ENCODE measurements at places on chromosomes 5 and 9. TPM values are rescaled to one million over a fixed set of nuclear protein-coding genes. Genes with fewer than 3 reads are reported as not detected.

ASS1 gene
- 5.5 TPM for total RNA-seq

FOXI1 gene
- not detected for total RNA-seq

NEUROG1 gene
- not detected for total RNA-seq

GLRA1 gene
- not detected for total RNA-seq

DRD1 gene
- total RNA-seq, result not detected

GABRA1 gene
- not detected for total RNA-seq

PCDHGA10 gene
- total RNA-seq, result 0.11 TPM

PPIP5K2 gene
- 72.4 TPM for total RNA-seq

SLC22A4 gene
- 2.2 TPM for total RNA-seq

THBS4 gene
- total RNA-seq, result 1.8 TPM

PCDHGA9 gene
- total RNA-seq, result not detected

EXD3 gene
- total RNA-seq, result 3.7 TPM

TAF1L gene
- total RNA-seq, result not detected

EIF4E1B gene
- not detected for total RNA-seq

NFIB gene
- not detected for total RNA-seq

IFNA14 gene
- not detected for total RNA-seq

TCF7 gene
- total RNA-seq, result 24.4 TPM

GNA14 gene
- not detected for total RNA-seq

CYLC2 gene
- total RNA-seq, result not detected

MZB1 gene
- 20.2 TPM for total RNA-seq

PRR7 gene
- 20.1 TPM for total RNA-seq

IFT74 gene
- 11.4 TPM for total RNA-seq

OMD gene
- not detected for total RNA-seq

KIF4B gene
- total RNA-seq, result 0.04 TPM

ZDHHC11 gene
- 5.9 TPM for total RNA-seq

RNF208 gene
- 3.0 TPM for total RNA-seq

WHRN gene
- total RNA-seq, result 9.9 TPM

DNAH5 gene
- total RNA-seq, result not detected

IL31RA gene
- total RNA-seq, result not detected

CDH9 gene
- not detected for total RNA-seq

MAMDC2 gene
- not detected for total RNA-seq

AIF1L gene
- total RNA-seq, result 0.11 TPM

ELOVL7 gene
- total RNA-seq, result 0.04 TPM

SLC25A51 gene
- 38.7 TPM for total RNA-seq

DNM1 gene
- total RNA-seq, result 0.65 TPM

SKP2 gene
- total RNA-seq, result 64.9 TPM

SPATA31A3 gene
- total RNA-seq, result not detected

PDCD1LG2 gene
- total RNA-seq, result 0.25 TPM

SH2D3C gene
- total RNA-seq, result 17.4 TPM

ANKRD31 gene
- total RNA-seq, result 0.65 TPM

BAAT gene
- total RNA-seq, result 0.08 TPM

Data from activated CD8-positive, alpha-beta memory T cell treated with anti-CD3 and anti-CD28 coated beads for 36 hours (primary cell).